ENCODE measurements at places on chromosomes 12 and 14.

GRCh38 chr14:61160798-61161197 lies 120.3 kb downstream of the TMEM30B start:
- DNase-seq: no peak

GRCh38 chr14:80726211-80726610 lies 215.3 kb downstream of the CEP128 start:
- DNase-seq: no peak

- no peak for DNase-seq
Measured at GRCh38 chr12:117279606-117280005, 81.8 kb downstream of the NOS1 start.

- no peak for DNase-seq
Measured at GRCh38 chr14:77026930-77027537, 1.5 kb downstream of the IRF2BPL start.

GRCh38 chr12:95445884-95446505 lies 28.0 kb upstream of the METAP2 start:
- no peak for DNase-seq

- DNase-seq: no peak
Measured at GRCh38 chr12:82600379-82600778, 86.3 kb upstream of the TMTC2 start.

- no peak for DNase-seq
Measured at GRCh38 chr14:72839753-72840607, 53.9 kb downstream of the DPF3 start.

GRCh38 chr14:23828616-23829015 lies 125.0 kb upstream of the DHRS4 start:
- DNase-seq: no peak

DNA sequence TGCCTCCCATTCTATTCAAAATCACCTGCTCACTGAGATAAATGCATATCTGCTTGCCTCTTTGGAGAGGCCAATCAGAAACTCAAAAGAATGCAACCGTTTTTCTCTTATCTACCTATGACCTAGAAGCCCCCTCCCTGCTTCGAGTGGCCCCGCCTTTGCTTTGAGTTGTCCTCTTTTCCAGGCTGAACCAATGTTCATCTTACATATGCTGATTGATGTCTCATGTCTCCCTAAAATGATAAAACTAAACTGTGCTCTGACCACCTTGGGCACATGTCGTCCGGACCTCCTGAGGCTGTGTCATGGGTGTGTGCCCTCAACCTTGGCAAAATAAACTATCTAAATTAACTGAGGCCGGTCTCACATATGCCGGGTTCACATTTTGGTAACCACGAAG lies 64.1 kb upstream of the HECTD1 start:
- no peak for DNase-seq

DNA sequence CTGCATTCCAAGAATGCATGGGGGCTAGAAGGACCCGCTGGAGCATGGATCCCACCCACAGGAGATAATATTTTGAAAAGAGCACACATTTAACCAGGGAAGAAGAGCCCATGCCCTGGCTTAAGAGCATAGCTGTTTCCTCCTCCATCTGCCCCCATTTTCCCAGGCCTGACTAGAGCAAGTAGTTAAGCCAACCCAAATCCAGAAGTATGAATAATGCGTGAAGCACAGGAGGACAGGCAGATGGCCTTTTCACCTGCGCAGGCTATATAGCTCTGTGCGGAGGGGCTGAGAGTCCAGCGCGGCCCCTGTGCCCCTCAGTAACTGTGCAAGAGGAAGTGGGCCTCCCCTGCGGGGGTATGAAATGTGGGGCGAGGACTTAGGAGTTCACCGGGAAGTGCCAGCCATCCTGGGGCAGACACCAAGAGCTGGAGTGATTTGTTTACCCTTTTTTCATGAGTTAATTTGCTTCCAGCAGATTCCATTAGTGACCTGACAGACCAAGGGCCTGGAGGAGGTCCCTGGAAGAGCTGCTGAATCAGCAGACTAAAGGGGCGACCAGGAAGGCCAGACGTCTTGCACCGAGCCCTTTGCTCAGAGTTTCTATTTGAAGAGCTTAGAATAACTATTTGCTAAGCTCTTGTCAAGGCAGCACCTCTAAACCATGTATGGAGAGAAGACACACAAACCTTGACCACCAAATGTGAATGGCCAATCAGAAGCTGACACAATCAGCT lies 37.2 kb downstream of the DPF3 start:
- no peak for DNase-seq

DNA sequence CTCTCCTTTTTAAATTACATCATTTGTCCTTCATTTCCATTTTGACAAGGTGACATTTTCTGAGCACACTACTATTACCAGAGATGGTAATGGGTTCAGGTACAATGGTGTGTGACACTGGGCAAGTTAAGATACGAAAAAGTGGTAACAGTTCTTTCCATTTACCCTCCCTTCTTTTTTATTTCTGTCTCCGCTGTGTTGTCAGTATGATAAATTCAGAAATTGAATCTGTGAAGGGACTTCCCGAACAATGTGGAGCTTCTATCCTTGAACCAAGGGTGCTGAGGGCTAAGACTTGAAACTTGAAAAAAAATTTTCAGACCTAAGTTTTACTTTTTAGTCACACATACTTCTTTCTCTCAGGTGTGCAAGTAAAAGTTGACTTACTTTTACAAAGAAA lies 103.7 kb downstream of the ERC1 start:
- DNase-seq: no peak

DNA sequence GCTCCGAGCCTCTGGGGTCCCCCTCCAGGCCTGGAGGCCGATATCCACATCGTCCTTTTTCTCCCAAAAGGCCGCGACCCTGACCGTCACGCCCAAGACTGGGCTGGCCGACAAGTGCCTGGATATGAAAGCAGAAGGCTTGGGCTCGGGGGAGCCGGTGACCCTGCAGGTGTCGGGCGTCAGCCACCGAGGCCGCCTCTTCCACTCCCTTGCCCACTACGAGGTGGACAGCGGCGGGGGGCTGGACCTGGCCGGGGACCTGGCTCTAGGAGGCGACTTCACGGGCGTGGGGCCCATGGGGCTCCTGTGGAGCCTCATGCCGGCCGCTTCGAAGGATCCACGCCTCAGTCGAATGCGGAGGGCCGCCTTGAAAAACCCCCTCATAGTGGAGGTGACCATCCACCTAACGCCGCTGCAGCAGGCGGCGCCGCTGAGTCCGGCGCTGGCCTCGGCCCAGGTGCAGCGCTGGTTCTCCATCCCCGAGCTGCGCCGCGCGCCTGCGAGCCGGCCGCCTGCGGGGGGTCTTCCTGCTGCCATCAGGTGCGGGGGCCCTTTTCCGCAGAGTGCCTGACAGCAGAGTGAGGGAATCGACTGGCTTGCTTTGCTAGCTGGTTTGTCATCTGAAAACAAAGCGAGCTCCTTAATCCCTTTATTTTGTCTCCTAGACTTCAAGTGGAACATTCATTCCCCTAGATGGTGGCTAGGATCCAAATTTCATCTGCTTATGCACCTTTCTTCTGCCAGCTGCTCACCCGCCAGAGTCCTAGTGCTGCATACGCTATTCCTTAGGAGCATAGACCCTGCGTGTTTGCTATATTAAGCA lies 10.6 kb upstream of the DNAL1 start:
- no peak for DNase-seq

DNA sequence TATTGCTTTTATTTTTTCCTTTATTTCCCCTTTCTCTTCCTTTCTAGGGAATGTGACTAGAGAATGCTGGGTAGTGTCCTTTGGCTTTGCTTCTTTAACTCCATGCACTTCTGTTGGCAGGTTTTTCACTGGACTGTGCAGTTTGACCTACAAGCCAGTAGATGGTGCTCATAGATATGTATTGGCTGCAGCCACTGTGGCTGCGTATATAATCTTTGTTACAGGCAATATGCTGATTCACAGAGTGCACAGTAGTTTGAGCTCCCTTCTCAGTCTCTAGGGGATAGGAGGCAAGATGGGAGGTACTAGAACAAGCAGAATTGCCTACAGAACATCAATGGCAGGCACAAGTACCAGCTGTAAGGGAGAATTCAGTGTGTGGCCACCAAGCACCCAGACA lies 503.5 kb downstream of the LRFN5 start:
- no peak for DNase-seq

- DNase-seq: no peak
Measured at GRCh38 chr14:64246688-64247087, 47.5 kb downstream of the ESR2 start.

- DNase-seq: no peak
Measured at GRCh38 chr14:102668291-102668873, 75.9 kb downstream of the RCOR1 start.

- peak; percentile 60 for DNase-seq
Measured at GRCh38 chr14:102966681-102967505, 44.4 kb downstream of the AMN start.

DNA sequence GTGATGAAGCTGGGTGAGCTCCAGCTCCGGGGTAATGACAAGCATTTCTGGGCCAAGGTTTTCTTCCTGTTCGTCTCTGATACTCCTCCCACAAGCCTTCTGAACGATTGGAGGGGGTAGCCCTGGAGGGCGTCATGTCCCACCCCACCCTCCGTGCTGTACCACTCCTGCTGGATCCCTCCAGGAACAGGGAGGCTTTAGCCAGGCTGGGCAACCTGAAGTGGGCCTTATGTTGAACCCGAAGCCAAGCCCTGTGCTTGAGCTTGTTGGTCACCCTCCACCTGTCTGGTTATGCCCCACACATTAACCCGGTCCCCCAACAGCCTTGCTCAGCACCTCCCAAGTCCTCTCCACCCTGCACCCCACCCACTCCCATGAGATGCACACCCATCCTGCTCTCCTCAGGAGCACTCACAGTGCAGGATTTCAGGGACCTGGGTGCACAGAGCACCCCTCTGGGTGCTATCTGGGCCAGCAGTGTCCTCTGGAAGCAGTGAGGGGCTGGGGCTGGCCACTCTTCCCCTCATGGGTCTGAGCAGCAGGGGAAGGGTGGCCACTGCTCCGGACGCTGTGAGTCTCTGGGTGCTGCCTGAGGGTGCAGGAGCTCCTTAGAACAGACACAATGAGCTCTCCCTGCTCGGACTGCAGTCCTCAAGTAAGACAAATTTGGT lies 6.8 kb upstream of the KRT83 start:
- DNase-seq: no peak

DNA sequence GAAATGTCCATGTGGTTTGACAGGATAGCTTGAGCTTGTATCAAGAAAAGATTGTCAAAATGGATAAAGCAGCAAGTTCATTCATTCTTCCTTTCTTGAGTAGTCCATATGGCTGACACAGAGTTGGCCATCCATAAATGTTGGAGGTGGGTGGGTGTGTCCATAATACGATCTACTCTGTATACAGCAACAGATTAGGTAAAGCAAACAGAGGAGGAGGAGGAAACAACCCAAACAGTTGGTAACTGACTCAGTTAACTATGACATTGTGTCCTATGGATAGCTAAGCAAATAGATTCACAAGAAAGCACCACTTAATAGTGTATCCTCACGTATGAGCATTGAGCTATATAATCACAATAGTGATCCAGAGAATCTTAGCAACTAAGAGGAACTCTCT lies 144.0 kb downstream of the EGLN3 start:
- DNase-seq: no peak

- DNase-seq: no peak
Measured at GRCh38 chr14:31194661-31195060, 12.9 kb downstream of the HECTD1 start.

GRCh38 chr12:107657621-107658020 lies 28.0 kb upstream of the PWP1 start:
- DNase-seq: no peak

DNA sequence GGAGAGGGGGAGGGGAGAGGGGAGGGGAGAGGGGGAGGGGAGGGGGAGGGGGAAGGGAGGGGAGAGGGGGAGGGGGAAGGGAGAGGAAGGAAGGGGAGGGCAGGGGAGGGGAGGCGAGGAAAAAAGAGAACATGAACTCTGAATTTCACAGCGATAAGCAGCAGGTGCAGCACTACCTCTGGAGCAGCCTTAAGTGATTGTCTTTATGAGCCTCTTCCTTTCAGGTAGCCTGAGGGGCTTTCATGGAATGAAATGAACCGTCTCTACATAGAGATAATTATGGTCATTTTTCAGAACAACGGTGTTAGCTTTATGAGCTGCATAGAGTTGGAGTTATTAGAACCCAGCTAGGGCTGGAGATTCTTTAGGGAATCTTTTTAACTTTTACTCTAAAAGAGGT lies 18.1 kb upstream of the PTCSC3 start:
- no peak for DNase-seq

GRCh38 chr12:113860950-113861349 lies 105.2 kb downstream of the RBM19 start:
- no peak for DNase-seq

- no peak for DNase-seq
Measured at GRCh38 chr14:104382361-104383087, 197.0 kb upstream of the C14orf180 start.

- DNase-seq: no peak
Measured at GRCh38 chr12:96403870-96404269, 3.6 kb upstream of the CDK17 start.

GRCh38 chr14:71964716-71965115 lies 32.5 kb downstream of the RGS6 start:
- DNase-seq: no peak

DNA sequence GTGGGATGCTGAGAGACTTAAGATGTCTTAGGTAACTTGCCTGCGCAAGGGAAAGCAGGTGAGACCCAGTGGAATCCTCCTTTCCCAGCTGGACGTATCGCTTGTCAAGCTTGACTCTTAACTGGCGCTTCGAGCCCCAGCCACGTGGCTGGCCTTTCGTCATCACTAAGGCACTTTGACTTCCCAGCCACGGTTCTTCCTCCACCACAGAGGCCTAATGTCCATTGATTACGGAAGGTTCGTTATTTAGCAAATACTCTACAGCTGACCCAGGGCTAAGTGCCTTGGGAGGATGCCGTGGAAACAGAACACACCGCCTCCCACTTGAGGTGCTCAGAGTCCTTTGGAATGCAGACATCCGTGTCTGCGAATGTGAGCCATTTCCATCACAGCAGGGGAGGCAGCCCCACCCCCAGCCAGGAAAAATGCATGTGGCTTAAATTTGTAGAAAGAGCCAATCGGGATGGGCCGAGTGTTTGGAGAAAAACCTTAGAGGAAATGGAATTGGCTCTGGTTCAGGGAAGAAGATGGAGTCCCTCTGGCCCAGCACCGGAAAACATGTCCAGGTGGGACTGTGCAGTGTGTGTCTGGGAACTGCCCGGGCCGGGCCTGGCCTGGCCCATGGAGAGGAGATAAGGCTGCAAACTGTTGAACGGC lies 115.7 kb downstream of the PLXNC1 start:
- DNase-seq: no peak

GRCh38 chr14:88305528-88306322 lies 17.3 kb downstream of the KCNK10 start:
- DNase-seq: no peak

GRCh38 chr12:24922090-24922489 lies 26.8 kb downstream of the BCAT1 start:
- no peak for DNase-seq

GRCh38 chr14:101226603-101227425 lies 323.3 kb upstream of the RTL1 start:
- no peak for DNase-seq
